Upper lobe of left lung (tissue), 6 donors: ENCODE measurements at places on chromosomes 1 and 21.

- no peak overlapping the region for H3K4me3 ChIP-seq
- DNase-seq = no peak
- no peaks in the 10 kb centered on the region for H3K36me3 ChIP-seq
- H3K4me1 ChIP-seq = peaks cover 36% of the 10 kb centered on the region
Observed at GRCh38 chr21:38439426-38439825, 58.9 kb downstream of the ERG start.

DNA sequence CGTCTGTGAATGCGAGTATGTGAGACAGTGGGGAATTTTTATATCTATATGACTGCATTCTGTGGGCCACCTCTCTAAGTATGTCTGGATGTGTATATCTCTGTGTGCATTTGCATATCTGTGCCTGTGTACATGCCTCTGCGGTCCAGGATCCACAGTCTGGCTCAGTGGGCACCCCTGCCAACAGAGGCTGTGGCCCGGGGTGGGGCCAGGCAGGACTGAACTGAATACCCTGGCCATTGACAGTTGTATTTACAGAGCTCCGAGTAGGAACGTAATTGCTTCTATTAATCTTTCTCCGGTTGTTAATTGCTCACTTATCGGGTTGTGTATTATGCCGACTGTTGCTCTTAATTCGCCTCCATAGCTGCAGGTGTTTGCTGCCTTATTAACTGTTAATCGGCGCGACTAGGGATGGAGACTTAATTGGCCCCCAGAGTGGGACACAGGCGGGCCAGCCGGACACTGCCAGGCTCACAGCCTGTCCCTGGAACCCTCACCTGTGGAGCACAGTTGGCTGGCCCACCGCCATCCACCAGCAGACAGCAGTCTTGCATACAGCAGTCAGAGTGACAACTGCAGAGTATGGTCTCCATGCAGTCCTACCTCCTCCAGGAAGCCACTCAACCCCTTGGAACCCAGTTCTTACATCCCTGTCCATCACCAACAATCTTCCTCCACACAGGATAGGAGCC is 22.4 kb upstream of the ADGRB2 start:
- no peaks in the 10 kb centered on the region for H3K36me3 ChIP-seq
- H3K4me1 ChIP-seq = peaks cover 21% of the 10 kb centered on the region
- no peak for DNase-seq
- no peaks in the 10 kb centered on the region for H3K27me3 ChIP-seq
- no peak overlapping the region for H3K27ac ChIP-seq

- DNase-seq = no peak
- H3K27me3 ChIP-seq = no peaks in the 10 kb centered on the region
- H3K4me1 ChIP-seq = peaks cover under 1% of the 10 kb centered on the region
- no peak overlapping the region for H3K4me3 ChIP-seq
- H3K27ac ChIP-seq = no peak overlapping the region
Observed at GRCh38 chr1:86508583-86508969, 38.3 kb upstream of the CLCA4 start.

DNA sequence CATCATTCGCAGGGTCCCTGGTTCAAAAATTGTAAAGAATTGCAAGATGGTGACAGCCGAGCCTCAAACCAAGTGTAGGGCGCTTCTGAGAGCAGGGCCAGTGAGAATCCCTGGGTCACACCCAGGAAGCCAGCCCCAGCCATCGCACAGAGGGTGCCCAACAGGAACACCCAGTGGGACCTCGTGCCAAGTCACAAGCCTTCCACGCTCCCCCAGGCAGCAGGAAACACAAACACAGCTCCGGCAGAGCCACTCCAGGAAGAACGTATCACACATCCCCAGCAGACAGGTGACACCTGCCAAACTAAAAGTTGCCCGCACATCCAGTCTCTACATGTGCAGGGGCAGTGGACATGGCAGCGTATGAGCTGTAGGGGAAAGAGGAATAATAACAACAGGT is 20.2 kb downstream of the DHRS3 start:
- H3K27me3 ChIP-seq = no peaks in the 10 kb centered on the region
- H3K36me3 ChIP-seq = no peaks in the 10 kb centered on the region
- peaks cover 83% of the 10 kb centered on the region for H3K4me1 ChIP-seq

DNA sequence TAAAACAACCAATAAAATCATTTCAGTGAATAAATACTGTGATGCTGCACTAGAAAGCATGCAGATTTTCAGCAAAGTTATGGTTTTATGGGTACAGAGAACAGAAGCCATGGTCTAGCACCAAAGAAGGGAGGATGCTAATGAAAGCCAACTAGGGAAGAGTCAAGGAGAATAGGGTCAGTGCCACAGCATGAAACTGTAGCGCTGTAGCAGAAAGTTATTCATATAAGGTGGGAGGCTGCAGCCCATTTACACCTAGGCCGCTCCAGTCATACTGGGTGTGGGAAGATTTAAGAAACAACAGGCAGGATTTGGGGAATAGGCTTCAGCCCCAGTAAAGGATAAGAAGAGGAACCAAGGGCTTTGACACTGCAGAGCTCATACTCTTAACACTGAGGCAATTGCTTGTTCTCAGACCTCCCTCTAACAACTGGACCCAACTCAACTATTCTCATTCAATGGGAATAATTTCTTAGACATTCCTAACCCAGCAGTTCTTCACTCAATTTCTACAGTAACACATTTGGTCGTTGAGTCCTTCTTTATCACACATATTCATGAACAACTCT is 4.4 kb downstream of the IFI16 start:
- DNase-seq = no peak
- H3K4me3 ChIP-seq = peak overlapping the region; percentile 55
- H3K36me3 ChIP-seq = peaks cover 33% of the 10 kb centered on the region
- peak overlapping the region; percentile 30 for H3K27ac ChIP-seq

- H3K4me3 ChIP-seq = no peak overlapping the region
- H3K27me3 ChIP-seq = no peaks in the 10 kb centered on the region
Observed at GRCh38 chr1:230334447-230334837, 91.7 kb downstream of the PGBD5 start.

GRCh38 chr1:2466270-2466665 is 9.8 kb upstream of the PLCH2 start:
- H3K27me3 ChIP-seq = peaks cover 4% of the 10 kb centered on the region
- H3K4me1 ChIP-seq = no peaks in the 10 kb centered on the region
- no peak overlapping the region for H3K4me3 ChIP-seq
- no peak for DNase-seq
- H3K27ac ChIP-seq = no peak overlapping the region

GRCh38 chr1:234607109-234608024 is 2.6 kb downstream of the IRF2BP2 start:
- DNase-seq = peak; percentile 79
- H3K4me3 ChIP-seq = peak overlapping the region; percentile 78
- peak overlapping the region; percentile 100 for H3K27ac ChIP-seq
- H3K36me3 ChIP-seq = peaks cover 8% of the 10 kb centered on the region
- no peaks in the 10 kb centered on the region for H3K27me3 ChIP-seq
- H3K4me1 ChIP-seq = peaks cover 47% of the 10 kb centered on the region

- no peak for DNase-seq
- H3K27ac ChIP-seq = peak overlapping the region; percentile 56
- H3K36me3 ChIP-seq = no peaks in the 10 kb centered on the region
Observed at GRCh38 chr1:66278260-66279021, 255.5 kb upstream of the SGIP1 start.

DNA sequence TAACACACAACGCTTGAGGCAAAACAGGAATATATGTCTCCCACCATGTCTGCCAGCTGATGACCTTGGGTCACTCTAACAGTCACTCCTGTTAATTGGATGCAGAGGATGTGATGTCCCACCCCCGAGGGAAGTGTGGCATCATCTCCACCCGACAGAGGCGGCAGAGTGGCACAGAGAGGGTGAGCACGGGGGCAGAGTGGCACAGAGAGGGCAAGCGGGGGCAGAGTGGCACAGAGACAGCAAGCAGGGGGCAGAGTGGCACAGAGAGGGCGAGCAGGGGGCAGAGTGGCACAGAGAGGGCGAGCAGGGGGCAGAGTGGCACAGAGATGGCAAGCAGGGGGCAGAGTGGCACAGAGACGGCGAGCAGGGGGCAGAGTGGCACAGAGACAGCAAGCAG is 44.3 kb downstream of the DISP3 start:
- no peak for DNase-seq
- H3K36me3 ChIP-seq = no peaks in the 10 kb centered on the region
- H3K27me3 ChIP-seq = no peaks in the 10 kb centered on the region
- no peak overlapping the region for H3K4me3 ChIP-seq
- H3K4me1 ChIP-seq = no peaks in the 10 kb centered on the region
- H3K27ac ChIP-seq = no peak overlapping the region

DNA sequence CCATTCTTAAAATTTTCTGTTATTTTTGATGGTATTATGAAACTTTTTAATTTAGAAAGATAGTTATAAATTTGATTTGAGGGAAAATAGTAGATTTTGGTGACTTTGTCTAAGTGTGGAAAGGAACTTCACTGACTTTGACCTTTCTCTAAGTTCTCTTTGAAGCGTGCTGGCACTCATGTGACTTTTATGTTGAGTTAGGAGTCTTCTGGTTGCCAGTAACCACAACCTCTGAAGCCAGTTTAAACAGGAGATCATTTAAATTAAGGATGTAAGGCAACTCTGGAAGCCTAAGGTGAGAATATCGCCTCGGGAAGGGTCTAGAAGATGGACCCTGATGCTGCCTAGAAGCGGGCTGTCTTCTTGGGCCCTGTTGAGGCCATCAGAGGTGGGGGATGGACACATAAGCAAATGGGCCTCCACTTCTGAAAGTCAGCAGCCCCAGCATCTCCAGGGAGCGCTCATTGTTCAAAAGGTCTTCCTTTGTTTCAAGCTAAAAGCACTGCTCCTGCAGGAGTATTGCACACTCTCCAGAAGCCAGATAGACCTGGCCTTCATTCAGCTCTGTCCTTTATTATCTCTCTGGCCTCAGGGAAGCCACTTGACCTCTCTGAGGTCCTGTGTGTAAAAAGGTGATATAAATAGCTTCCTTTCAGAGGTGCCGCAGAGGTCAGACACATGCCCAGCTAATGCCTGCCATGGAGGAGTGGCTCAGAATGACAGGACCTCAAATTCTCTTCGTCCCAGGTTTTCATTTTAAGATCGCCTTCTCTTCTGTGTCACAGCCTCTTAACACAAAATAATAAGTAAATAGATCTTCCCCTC is 5.1 kb upstream of the RCAN1 start:
- H3K27me3 ChIP-seq = no peaks in the 10 kb centered on the region
- H3K4me1 ChIP-seq = peaks cover 5% of the 10 kb centered on the region
- H3K4me3 ChIP-seq = no peak overlapping the region
- H3K36me3 ChIP-seq = no peaks in the 10 kb centered on the region

GRCh38 chr1:29800522-29800956 is 564.2 kb downstream of the PTPRU start:
- H3K4me3 ChIP-seq = no peak overlapping the region
- H3K27me3 ChIP-seq = no peaks in the 10 kb centered on the region
- DNase-seq = peak; percentile 50
- no peaks in the 10 kb centered on the region for H3K4me1 ChIP-seq

GRCh38 chr1:56798053-56798471 is 21.1 kb downstream of the FYB2 start:
- H3K4me1 ChIP-seq = peaks cover 4% of the 10 kb centered on the region
- no peak for DNase-seq
- no peaks in the 10 kb centered on the region for H3K27me3 ChIP-seq
- no peak overlapping the region for H3K4me3 ChIP-seq
- H3K27ac ChIP-seq = no peak overlapping the region

- DNase-seq = no peak
- no peak overlapping the region for H3K27ac ChIP-seq
- H3K36me3 ChIP-seq = no peaks in the 10 kb centered on the region
Observed at GRCh38 chr1:50570066-50570468, 146.8 kb upstream of the DMRTA2 start.

DNA sequence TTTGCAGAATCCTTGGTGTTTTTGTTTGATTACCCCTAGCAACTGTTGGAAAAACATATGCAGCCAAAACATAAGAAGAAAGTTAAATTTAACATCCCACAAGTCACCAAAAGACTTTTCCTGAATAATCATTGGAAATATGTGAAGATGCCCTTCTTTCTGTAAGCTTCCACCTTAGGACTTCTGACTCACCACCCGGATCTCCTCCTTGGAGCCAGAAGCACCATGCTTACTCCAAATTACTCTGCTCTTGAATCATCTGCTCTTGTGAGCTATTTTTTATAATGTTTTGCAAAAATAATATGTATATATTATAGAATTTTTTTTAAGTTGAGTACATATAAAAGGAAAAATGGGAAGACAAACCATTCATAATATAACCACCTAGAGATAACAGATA is 391.7 kb downstream of the KCTD3 start:
- H3K4me1 ChIP-seq = no peaks in the 10 kb centered on the region
- H3K4me3 ChIP-seq = no peak overlapping the region
- no peaks in the 10 kb centered on the region for H3K27me3 ChIP-seq
- DNase-seq = no peak
- H3K27ac ChIP-seq = no peak overlapping the region

- no peak for DNase-seq
- no peaks in the 10 kb centered on the region for H3K4me1 ChIP-seq
- no peak overlapping the region for H3K4me3 ChIP-seq
- H3K36me3 ChIP-seq = no peaks in the 10 kb centered on the region
- no peaks in the 10 kb centered on the region for H3K27me3 ChIP-seq
- H3K27ac ChIP-seq = no peak overlapping the region
Observed at GRCh38 chr21:17823846-17824245, 4.7 kb upstream of the C21orf91 start.

DNA sequence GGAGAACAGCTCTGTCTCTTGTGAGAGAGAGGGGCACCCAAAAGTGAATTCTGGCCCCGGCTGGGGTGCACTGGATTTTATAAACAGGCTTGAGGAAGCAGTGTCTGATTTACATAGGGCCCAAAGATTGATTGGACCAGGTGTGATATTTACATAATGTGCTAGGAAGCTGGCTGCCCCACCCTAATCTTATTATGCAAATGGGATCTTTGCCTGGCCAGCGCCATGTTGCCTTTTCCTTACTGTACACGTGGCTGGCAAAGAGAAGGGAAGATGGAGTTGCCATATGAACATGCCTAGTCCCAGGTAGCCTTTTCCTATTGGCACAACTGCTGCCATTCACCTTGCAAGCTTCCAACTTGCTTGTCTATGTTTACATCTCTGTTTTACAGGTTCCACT is 29.0 kb upstream of the CFHR4 start:
- no peak for DNase-seq
- no peaks in the 10 kb centered on the region for H3K27me3 ChIP-seq
- H3K4me1 ChIP-seq = no peaks in the 10 kb centered on the region
- H3K4me3 ChIP-seq = no peak overlapping the region
- H3K27ac ChIP-seq = no peak overlapping the region
- no peaks in the 10 kb centered on the region for H3K36me3 ChIP-seq

DNA sequence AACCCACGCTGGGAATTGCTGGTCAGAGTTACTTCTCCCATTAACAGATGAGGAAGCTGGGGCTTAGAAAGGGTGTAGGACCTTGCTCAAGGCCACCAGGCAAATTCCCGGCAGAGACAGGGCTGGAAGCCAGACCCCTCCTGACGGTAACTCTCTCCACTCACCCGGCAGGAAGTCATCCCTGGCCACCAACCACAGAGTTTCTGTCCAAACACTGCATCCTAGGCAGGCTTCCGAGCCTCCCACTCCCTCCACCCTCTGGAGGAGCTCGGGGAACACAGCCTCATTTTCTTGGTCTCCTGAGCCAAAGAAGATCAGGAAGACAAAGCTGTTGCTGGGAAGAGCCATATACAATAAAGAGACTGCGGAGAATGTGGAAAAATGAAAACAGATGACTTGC is 25.0 kb upstream of the ZNF436 start:
- no peaks in the 10 kb centered on the region for H3K36me3 ChIP-seq
- peaks cover 11% of the 10 kb centered on the region for H3K4me1 ChIP-seq
- no peak overlapping the region for H3K27ac ChIP-seq
- no peak overlapping the region for H3K4me3 ChIP-seq
- peak; percentile 41 for DNase-seq
